ENCODE measurements at places on chromosomes 7 and 10.

GRCh38 chr7:22447008-22447407 is 53.0 kb downstream of the STEAP1B start:
- no peak for DNase-seq

DNA sequence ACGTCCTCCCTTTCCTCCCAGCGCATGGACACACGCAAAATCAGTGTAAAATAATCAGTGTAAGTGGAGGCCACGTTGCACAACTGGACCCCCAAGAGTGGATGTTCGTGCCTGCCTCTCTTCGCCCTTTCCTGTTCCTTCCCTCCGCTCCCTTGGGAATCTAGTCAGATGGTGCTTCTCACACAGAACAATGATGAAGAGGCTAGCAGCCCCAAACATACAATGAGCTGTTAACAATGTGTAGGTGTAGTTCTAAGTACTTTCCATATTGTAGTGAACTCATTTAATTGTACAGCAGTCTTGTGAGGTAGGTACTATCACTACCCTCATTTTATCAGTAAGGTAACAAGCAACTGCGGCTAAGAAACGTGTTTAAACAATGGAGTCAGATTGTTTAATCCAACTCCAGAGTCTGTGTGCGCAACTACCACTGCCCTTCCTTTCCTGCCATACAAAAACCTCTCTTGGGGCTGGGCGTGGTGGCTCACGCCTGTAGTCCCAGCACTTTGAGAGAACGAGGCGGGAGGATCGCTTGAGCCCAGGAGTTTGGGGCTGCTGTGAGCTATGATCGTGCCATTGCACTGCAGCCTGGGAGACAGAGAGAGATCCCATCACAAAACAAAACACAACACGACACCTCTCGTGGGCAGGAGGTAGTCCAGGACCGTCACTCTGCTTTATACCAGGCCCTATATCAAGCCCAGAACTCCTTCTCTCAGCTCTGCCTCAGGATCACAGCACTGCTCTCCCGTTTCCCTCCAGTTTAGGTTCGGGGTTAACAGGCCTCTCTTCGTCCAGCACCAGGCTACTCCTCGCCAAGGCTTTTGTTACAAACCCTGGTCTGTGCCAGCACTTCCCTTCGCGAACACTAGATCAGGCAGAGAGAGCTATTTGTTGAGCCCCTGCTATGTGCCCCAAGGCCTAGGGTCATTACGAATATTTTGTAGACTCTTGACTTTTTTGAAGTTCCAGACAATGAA is 1.1 kb downstream of the FKBP9 start:
- no peak for DNase-seq

DNA sequence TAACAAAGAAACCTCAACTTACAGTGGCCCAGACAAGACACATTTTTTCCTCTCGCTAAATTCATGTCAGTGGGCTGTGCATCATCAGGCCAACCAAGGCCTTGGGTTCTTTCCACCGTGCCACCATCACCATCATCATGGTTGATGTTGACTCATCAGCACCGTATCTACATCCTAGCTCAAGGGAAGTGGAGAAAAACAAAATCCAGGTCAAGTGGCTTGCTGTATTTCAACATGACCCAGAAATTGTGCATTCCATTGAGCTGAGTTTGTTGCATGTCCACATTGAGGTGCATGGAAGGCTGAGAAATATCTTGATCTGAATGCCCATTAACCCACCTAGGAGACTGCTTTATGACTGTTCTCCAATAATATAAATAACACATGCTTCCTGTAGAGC is 312.4 kb upstream of the CDC14C start:
- DNase-seq = no peak

- no peak for DNase-seq
Measured at GRCh38 chr10:96642973-96643372, 56.2 kb upstream of the TM9SF3 start.

DNA sequence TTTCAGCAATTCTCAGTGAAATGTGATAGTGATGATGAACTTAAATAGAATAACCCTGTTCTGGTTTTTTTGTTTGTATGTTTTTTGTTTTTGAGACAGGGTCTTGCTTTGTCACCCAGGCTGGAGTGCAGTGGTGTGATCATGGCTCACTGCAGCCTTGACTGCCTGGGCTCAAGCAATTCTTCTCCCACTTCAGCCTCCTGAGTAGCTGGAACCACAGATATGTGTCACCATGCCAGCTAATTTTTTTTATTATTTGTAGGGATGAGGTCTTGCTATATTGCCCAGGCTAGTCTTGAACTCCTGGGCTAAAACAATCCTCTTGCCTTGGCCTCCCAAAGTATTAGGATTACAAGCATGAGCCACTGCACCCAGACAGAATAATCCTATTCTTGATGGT is 14.3 kb upstream of the COL17A1 start:
- no peak for DNase-seq

DNA sequence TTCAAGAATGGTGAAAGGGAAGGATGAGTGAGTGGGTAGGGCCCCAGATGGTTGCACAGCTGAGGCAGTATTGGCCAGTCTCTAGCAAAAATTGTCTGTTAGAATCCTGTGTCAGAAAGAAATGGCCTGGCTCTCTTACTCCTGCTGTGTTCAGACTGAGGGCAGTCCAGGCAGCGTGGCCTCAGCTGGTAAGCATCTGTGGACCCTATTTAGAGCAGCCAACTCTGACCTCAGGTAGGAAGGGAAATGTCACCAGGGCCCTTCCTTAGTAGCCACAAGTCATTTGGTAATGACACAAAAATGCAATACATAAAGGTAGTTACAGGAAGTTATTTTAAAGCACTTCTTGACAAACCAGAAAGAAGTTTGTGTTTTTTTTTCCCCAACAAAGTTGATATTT is 1194.7 kb downstream of the CNTNAP2 start:
- no peak for DNase-seq

GRCh38 chr7:42348071-42348470 is 111.1 kb upstream of the GLI3 start:
- DNase-seq = no peak

- DNase-seq = no peak
Measured at GRCh38 chr10:15469111-15469510, 98.0 kb upstream of the FAM171A1 start.

DNA sequence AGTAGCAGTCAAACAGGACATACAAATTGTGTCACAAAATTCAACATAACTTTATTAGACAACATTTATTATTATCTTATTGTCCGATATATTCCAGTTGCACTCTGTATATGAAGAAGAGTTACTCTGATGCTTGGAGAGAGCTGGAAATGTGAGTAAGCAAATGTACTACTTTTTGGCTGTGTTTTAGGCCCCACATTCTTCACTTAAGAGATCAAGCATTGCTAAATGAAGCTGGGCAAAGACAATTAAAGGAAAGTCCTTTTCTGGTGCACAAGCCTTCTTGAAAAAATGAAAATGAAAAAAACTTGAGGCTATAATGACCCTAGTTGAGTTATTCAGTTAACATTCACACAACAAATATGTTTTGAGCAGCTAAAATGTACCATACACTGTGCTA is 26.1 kb downstream of the MYPN start:
- DNase-seq = peak; percentile 36

GRCh38 chr7:13411636-13412035 is 577.8 kb downstream of the ETV1 start:
- DNase-seq = no peak

GRCh38 chr10:6274040-6274439 is 71.3 kb downstream of the PFKFB3 start:
- no peak for DNase-seq

- no peak for DNase-seq
Measured at GRCh38 chr10:93215312-93215711, 141.6 kb downstream of the CYP26A1 start.

DNA sequence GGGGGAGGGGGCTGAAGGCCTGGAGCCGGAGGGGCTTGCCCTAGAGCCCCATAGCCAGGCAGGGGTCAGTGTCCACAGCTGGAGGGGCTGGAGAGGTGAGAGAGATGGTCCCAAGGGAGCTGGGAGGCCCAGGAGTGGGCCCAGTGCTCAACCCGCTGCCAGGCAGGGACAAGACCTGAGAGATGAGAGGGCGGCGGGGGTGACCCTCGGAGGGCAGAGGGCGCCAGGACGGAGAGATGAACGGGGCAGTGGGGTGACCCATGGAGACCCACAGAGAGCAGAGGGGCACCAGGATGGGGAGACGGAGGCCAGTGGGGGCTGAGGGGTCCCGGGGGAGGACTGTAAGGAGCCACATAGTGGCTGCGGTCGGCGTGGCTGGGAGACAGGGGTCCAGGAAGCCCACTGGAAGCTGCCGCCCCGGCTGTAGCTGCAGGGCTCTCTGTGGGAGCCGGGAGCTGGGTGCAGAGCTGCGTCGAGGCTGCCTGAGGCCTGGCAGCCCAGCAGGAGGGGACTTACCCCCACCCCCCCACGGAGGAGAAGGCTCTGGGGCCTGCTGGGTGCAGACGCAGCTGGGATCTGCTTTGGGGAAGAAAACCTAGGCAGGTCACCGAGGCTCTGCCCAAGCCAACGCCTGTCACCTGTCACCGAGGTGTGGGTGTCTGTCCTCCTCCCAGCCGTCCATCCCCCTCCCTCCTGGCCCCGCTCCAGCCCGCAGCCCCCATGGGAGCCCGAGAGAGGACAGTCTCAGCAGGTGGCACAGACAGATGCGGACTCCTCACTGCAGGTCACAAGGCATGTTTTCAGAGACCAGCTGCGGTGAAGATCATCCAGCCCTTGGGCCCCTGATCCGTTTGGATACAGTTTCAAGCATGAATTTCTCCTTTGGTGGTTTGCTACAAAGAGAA is 25.1 kb downstream of the PWWP2B start:
- DNase-seq = no peak

- DNase-seq = no peak
Measured at GRCh38 chr10:128865436-128866195, 601.4 kb upstream of the MGMT start.

DNA sequence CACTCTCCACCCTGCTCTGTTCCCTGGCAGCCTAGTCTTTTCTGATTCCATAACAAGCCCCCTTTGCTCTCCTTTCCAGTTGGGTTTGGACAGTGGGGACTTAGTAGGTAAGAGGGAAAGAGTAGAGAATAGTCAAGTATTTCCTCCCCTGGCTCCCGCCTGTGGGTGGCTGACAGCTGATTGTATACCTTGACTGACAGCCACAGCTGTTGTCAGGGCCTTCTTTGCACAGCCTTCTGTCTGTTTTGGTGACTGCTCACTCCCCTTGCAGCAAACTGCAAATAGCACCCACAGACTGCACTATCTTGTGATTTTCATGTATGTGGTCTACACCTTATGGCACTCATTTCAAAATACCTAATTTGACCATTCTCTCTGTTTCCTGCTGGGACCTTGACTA is 486.3 kb downstream of the ACTR3B start:
- no peak for DNase-seq
